ENCODE measurements at places on chromosomes 2 and 18.

DNA sequence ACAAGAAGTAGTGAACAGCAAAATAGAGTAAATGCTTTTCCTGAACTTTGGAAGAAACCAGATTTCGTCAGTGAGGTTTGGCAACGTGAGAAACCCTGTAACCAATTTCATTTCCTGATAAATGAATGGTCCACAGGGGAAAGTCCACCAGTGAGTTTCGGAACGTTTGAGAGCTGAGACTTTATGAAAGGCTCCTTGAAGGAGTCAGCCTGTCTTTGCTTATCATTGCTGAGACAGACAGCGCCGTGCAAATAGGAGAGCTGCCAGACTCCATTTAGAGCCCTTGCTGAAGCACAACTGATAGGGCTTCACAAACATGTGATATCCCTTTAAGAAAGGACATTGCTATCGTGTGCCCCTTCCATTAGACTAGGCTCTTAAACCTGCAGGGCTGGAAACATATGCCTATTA lies 121.8 kb upstream of the SMAD7 start:
- no peak for DNase-seq

DNA sequence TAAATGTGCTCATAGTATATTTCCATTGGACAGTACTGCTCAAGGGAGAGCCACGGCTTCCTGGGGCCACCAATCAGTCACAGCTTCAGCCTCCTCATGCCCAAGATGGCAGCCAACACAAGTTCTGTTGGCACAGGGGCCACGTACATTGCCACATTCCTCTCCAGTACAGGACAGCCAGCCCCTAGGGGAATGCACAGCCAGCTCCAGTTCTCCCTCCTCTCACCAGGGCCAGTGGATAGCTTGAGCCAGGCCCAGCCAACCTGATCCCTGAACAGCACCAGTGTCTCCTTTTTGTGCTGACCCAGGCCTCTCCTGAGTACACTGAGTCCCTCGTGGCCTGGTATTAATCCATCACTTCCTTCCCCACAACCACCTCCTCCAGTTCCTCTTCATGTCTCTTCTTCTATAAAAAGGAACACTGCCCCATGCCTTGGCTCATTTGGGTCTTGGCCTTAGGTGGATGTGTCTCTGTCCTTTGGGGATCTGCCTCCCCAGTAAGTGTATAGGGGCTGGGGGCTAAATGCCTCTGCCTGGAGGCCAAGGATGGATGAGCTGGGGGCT lies 168.7 kb downstream of the TNS1 start:
- no peak for DNase-seq

GRCh38 chr2:45670646-45671045 lies 19.2 kb downstream of the PRKCE start:
- DNase-seq, result no peak

GRCh38 chr2:4258563-4258962 lies 555.2 kb downstream of the DCDC2C start:
- no peak for DNase-seq

- no peak for DNase-seq
Measured at GRCh38 chr2:237480988-237481525, 6.0 kb upstream of the MLPH start.
